H7 (cell line): ENCODE measurements at places on chromosomes 5 and 9. TPM values are rescaled to one million over a fixed set of nuclear protein-coding genes. Genes with fewer than 3 reads are reported as not detected.

The DPYSL3 gene
- total RNA-seq: 184 and 312 TPM in 2 replicates

The INSYN2B gene
- total RNA-seq: not detected in 2 replicates

The OCLN gene
- total RNA-seq: 33.3 and 39.9 TPM in 2 replicates

The C7 gene
- 0.07 and 0.87 TPM in 2 replicates for total RNA-seq

The ENTPD8 gene
- total RNA-seq: 0.55 and 0.76 TPM in 2 replicates

The CARD6 gene
- 0.22 and 0.35 TPM in 2 replicates for total RNA-seq

The HRH2 gene
- 5.5 and 5.8 TPM in 2 replicates for total RNA-seq

The FOXD4 gene
- 0.26 TPM in 1 of 2 replicates, not detected in the other for total RNA-seq
